Naive B cell (primary cell): ENCODE measurements at places on chromosomes 6 and 20.
A peak's percentile ranks its signal among the peaks of the same experiment; 100 is the strongest.

DNA sequence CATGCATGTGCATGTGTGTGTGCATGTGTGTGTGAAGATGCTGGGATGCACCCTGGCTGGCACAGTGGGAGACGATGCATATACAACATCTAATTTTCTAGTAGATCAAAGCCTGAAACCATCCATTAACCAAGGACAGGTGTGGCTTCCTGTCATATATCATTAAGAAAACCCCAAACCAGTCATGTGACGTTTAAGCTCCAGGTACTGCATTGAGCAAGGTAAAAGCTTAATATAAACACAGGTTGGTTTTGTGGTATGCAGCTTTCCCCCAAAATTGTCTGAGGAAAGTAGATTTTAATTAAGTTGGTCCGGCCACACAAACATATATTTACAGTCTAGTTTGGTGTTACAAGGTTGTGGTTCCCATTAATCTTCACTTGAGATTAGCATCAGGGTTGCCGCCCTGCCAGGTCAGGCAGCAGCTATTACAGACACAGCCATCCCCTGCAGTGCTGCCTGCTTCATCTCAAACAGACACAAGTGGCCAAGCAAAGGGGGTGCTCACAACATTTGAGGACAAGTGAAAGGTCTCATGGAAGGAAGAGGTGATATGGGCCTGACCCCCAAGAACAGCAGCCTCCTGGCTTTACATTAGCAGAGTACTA, 48.6 kb upstream of the NAA20 start:
- peaks cover 14% of the 10 kb centered on the region for H3K4me1 ChIP-seq
- DNase-seq, result no peak
- no peak overlapping the region for H3K27ac ChIP-seq
- no peaks in the 10 kb centered on the region for H3K27me3 ChIP-seq
- H3K36me3 ChIP-seq, result no peaks in the 10 kb centered on the region
- no peak overlapping the region for H3K4me3 ChIP-seq

DNA sequence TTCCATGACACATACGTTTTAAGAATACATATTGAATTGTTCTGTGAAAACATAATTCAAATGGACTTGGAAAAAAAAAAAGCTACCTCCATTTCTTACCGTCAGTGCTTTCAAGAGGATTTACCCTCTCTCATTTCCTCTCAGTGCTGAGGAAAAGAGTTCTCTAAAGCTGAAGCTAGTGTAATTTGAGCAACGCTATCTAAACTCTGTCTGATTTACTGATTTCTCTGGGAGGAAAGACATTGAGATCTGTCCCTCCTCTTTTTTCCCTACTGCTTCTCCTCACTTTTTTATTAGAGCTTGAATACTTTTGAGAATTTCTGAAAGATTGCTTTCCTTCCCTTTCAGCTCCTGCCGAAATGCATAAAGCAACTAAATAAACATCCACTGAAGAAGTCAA, 41.2 kb upstream of the GRIK2 start:
- no peaks in the 10 kb centered on the region for H3K36me3 ChIP-seq
- H3K4me3 ChIP-seq, result no peak overlapping the region
- H3K27me3 ChIP-seq, result no peaks in the 10 kb centered on the region
- H3K4me1 ChIP-seq, result no peaks in the 10 kb centered on the region
- no peak overlapping the region for H3K27ac ChIP-seq
- no peak for DNase-seq

GRCh38 chr20:62807444-62808210, 3.0 kb downstream of the OGFR start:
- no peaks in the 10 kb centered on the region for H3K36me3 ChIP-seq
- no peak for DNase-seq
- peak overlapping the region; percentile 84 for H3K27ac ChIP-seq
- H3K4me3 ChIP-seq, result peak overlapping the region; percentile 47

DNA sequence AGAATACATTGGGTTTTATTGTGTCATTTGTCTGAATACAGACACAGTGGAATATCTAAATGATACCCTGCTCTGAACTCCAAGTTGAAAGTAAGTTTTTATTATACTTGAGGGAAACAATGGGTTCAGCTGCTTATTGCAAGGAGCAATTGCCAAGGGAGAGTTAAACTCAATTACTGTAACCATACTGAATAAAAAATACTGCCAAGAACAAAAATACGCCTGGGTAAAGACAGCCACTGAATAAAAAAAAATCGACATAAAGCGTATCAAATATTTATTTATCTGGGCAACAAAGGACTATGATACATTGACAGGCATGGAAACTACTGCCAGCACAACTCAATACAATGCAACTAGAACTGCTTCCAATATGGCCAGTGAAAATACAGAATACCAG, 18.1 kb downstream of the TFAP2A start:
- H3K36me3 ChIP-seq, result peaks cover 35% of the 10 kb centered on the region
- no peak overlapping the region for H3K4me3 ChIP-seq
- DNase-seq, result no peak
- peaks cover 82% of the 10 kb centered on the region for H3K27me3 ChIP-seq
- no peak overlapping the region for H3K27ac ChIP-seq

GRCh38 chr6:129749749-129750120, 39.8 kb upstream of the ARHGAP18 start:
- peaks cover 33% of the 10 kb centered on the region for H3K4me1 ChIP-seq
- no peak for DNase-seq
- H3K27ac ChIP-seq, result peak overlapping the region; percentile 94
- peak overlapping the region; percentile 61 for H3K4me3 ChIP-seq
- no peaks in the 10 kb centered on the region for H3K36me3 ChIP-seq

GRCh38 chr6:140193269-140193668, 818.8 kb upstream of the CITED2 start:
- H3K36me3 ChIP-seq, result no peaks in the 10 kb centered on the region
- H3K4me1 ChIP-seq, result no peaks in the 10 kb centered on the region
- no peak for DNase-seq
- H3K27me3 ChIP-seq, result no peaks in the 10 kb centered on the region
- no peak overlapping the region for H3K4me3 ChIP-seq
- H3K27ac ChIP-seq, result no peak overlapping the region

DNA sequence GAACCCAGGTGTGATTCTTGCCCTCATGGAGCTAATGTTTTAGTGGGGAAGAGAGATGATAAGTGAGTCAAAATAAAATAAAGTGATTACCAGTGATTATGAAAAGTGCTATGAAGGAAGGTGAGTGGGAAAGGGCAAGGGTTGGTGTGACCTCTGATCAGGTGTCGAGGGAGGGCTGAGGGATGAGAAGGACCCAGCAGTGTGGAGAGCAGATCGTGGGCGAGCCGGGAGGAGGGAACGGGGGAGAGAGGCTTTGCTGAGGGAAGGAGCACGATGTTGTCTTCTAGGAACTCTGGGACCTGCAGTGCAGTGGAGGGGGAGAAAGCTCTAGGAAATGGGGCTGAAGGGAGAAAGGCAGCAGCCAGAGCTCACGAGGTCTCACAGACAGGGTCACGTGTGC, 192.1 kb downstream of the TMEM242 start:
- H3K27ac ChIP-seq, result peak overlapping the region; percentile 46
- no peak for DNase-seq
- H3K27me3 ChIP-seq, result no peaks in the 10 kb centered on the region
- peaks cover 14% of the 10 kb centered on the region for H3K36me3 ChIP-seq
- H3K4me3 ChIP-seq, result no peak overlapping the region

DNA sequence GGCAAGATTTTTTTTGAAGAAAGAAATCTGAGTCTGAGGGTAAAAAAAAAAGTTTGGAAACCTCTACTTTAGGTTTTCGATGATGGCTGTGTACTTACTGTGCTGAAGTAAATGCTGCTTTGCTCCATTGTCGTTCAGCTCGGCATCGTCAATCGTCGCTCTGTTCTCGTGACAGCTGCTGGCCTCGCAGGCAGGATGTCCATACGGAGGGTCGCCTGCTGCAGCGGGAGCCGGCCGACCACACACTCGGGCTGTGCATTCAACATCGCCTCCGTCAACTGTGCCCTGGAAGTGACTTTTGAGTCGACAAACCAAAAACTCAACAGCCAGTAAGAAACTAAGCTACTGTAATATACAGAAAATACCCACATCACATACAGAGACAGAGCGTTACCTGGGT, 53.1 kb upstream of the SMOC2 start:
- H3K36me3 ChIP-seq, result no peaks in the 10 kb centered on the region
- no peaks in the 10 kb centered on the region for H3K4me1 ChIP-seq
- no peak overlapping the region for H3K27ac ChIP-seq
- DNase-seq, result no peak

- no peak for DNase-seq
- H3K4me1 ChIP-seq, result peaks cover 30% of the 10 kb centered on the region
- peak overlapping the region; percentile 85 for H3K4me3 ChIP-seq
These were observed 3.0 kb upstream of the PRDM13 start for GRCh38 chr6:99603421-99604165.

GRCh38 chr20:39258253-39258652, 296.1 kb downstream of the DHX35 start:
- no peak overlapping the region for H3K27ac ChIP-seq
- H3K36me3 ChIP-seq, result no peaks in the 10 kb centered on the region
- no peaks in the 10 kb centered on the region for H3K27me3 ChIP-seq
- DNase-seq, result no peak
- H3K4me3 ChIP-seq, result no peak overlapping the region

- H3K36me3 ChIP-seq, result no peaks in the 10 kb centered on the region
- no peaks in the 10 kb centered on the region for H3K27me3 ChIP-seq
- H3K4me1 ChIP-seq, result no peaks in the 10 kb centered on the region
These were observed 628.0 kb upstream of the ID4 start for GRCh38 chr6:19209202-19209601.

DNA sequence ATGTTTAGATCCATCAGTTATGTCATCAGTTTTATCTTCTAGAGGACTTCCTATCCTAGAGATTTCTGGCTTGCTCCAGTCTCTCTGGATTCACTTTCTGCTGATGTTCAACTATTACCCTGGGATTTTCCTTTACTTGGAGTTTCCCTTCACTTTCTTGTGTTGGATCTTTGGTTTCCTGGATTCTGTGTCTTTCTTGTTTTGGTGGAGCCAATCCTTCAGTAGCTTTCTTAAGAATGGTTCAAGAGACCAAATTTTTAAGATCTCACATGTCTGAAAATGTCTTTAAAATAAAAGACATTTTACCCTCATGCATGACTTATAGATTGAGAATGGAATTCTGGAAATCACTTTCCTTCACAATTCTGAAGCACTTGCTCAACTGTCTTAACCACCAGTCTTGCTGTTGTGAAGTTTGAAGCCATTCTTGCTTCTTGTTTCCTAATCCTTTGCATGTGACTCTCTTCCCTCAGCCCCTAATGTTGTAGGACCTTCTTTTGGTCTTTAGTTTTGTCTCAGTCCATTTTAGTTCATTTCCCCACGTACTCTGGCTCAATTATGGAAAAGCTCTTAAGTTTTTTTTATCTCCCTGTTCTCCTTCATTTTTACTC, 87.9 kb downstream of the ARID1B start:
- H3K4me3 ChIP-seq, result peak overlapping the region; percentile 14
- peaks cover 81% of the 10 kb centered on the region for H3K4me1 ChIP-seq
- no peaks in the 10 kb centered on the region for H3K36me3 ChIP-seq
- H3K27ac ChIP-seq, result peak overlapping the region; percentile 40

DNA sequence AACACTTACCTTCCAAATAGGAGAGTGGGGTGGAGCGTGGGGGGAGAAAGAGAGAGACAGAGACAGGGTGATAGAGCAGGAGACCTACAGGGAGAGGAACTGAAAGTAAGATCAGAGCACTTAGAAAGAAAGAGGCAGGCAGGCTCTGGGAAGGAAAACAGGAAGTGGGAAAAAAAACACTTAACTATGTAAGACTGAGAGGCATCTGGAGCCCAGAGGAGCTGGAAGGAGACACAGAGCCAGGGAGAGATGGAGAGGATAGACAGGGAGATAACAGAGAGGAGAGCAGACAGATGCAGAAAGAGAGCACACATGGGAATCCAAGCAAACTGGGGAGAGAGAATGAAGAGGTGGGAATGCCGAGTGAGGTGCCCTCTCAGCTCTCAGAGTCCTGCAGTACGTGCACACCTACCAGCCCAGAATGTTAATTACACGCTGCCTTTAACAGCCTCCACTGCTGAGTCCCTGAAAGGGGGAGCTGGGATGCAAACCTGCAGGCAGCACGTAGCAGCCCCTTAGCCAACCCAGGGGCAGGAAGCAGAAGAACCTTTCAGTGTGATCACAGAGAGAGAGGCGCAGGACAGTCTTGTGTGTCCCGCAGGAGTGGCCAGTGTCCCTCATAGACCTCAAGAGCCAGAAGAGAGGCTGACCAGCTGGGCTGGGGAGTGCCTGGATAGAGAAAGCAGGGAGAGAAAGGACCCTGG, 132.7 kb upstream of the LRFN2 start:
- H3K27me3 ChIP-seq, result peaks cover 2% of the 10 kb centered on the region
- H3K27ac ChIP-seq, result peak overlapping the region; percentile 74
- peak overlapping the region; percentile 88 for H3K4me3 ChIP-seq
- DNase-seq, result peak; percentile 18
- peaks cover 26% of the 10 kb centered on the region for H3K4me1 ChIP-seq
- no peaks in the 10 kb centered on the region for H3K36me3 ChIP-seq

DNA sequence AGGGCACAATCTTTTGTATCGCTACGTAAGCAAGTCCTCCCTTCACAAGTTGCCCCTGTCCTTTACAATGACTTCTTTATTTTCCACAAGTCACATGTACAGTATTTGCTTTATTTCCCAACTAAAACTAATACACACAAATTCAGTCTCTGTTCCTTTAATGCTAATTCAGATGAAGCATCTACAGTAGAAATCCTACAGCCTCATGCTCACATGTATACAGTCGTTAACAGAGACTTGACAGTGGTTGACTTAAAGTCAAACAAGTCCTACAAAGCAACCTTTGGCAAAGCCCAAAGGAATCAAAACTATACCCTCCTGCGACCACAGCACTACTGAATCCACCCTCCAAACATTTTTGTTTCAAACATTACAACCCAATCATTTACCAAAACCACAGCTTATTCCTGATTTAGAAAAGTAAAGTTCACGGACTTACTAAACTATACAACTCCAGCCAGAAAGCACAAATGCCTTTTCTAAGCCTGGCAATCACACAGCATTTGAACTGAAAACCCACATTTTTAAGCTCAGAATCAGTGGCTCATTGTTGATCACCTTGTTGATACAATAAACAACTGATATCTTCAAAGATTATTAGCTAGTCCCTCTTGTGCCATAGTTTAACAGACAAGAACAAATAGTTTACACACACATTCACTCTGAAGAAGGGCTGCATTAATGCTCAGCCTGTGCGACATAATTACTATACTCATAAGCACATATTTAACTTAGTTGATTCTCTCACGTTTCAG, 70.9 kb upstream of the NHSL1 start:
- no peaks in the 10 kb centered on the region for H3K36me3 ChIP-seq
- no peaks in the 10 kb centered on the region for H3K27me3 ChIP-seq
- H3K27ac ChIP-seq, result no peak overlapping the region
- no peak for DNase-seq
- H3K4me3 ChIP-seq, result no peak overlapping the region
- no peaks in the 10 kb centered on the region for H3K4me1 ChIP-seq

- H3K27me3 ChIP-seq, result peaks cover 19% of the 10 kb centered on the region
- no peak overlapping the region for H3K27ac ChIP-seq
- H3K4me1 ChIP-seq, result no peaks in the 10 kb centered on the region
- H3K36me3 ChIP-seq, result no peaks in the 10 kb centered on the region
- no peak overlapping the region for H3K4me3 ChIP-seq
- no peak for DNase-seq
These were observed 104.9 kb upstream of the SLC22A23 start for GRCh38 chr6:3561725-3562124.

GRCh38 chr20:34553366-34553867, 5.1 kb upstream of the MAP1LC3A start:
- H3K36me3 ChIP-seq, result no peaks in the 10 kb centered on the region
- DNase-seq, result no peak
- H3K27me3 ChIP-seq, result no peaks in the 10 kb centered on the region
- H3K4me3 ChIP-seq, result no peak overlapping the region
- H3K27ac ChIP-seq, result peak overlapping the region; percentile 77
- H3K4me1 ChIP-seq, result peaks cover 7% of the 10 kb centered on the region

GRCh38 chr6:168708526-168708925, 267.5 kb downstream of the SMOC2 start:
- no peak for DNase-seq
- H3K27ac ChIP-seq, result no peak overlapping the region
- H3K4me1 ChIP-seq, result no peaks in the 10 kb centered on the region
- no peak overlapping the region for H3K4me3 ChIP-seq
